ENCODE measurements at places on chromosomes 16 and 17. TPM values are rescaled to one million over a fixed set of nuclear protein-coding genes. Genes with fewer than 3 reads are reported as not detected.
A peak's percentile ranks its signal among the peaks of the same experiment; 100 is the strongest.

DNA sequence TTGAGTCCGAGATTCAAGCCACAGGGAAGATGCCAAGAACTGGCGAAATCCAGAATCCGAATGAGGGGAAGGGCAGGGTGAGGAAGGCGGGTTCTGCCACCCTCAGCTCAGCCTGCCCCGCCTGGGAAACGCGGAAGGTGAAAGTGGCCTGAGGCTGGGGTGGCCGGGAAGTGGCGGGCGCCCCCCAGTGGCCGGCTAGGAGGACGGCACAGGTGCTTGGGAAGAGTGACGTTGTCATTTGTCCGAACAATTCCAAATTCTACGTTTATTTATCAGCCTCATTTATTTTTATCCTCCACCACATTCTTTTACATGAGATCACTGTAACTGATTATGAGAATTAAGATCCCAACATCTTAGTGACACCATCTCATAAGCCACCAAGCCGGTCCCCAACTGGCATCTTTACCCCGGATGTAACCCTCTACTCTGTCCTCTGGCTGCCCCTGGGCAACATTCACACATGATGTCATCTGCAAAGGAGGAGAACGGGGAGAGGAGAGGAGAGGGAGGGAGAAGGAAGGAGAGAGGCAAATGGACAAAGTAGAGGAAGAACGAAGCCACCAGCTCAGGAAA, 21.3 kb downstream of the SRCIN1 start:
- peak; percentile 52 for DNase-seq
- no peaks in the 10 kb centered on the region for H3K36me3 ChIP-seq
- H3K27me3 ChIP-seq: peaks cover 21% of the 10 kb centered on the region
- no peak overlapping the region for H3K4me3 ChIP-seq
- H3K4me1 ChIP-seq: no peaks in the 10 kb centered on the region
- no peak overlapping the region for H3K27ac ChIP-seq

GRCh38 chr16:50301626-50302471, 35.5 kb downstream of the ADCY7 start:
- peaks cover 7% of the 10 kb centered on the region for H3K4me1 ChIP-seq
- H3K27me3 ChIP-seq: no peaks in the 10 kb centered on the region
- no peak overlapping the region for H3K27ac ChIP-seq
- H3K36me3 ChIP-seq: no peaks in the 10 kb centered on the region

DNA sequence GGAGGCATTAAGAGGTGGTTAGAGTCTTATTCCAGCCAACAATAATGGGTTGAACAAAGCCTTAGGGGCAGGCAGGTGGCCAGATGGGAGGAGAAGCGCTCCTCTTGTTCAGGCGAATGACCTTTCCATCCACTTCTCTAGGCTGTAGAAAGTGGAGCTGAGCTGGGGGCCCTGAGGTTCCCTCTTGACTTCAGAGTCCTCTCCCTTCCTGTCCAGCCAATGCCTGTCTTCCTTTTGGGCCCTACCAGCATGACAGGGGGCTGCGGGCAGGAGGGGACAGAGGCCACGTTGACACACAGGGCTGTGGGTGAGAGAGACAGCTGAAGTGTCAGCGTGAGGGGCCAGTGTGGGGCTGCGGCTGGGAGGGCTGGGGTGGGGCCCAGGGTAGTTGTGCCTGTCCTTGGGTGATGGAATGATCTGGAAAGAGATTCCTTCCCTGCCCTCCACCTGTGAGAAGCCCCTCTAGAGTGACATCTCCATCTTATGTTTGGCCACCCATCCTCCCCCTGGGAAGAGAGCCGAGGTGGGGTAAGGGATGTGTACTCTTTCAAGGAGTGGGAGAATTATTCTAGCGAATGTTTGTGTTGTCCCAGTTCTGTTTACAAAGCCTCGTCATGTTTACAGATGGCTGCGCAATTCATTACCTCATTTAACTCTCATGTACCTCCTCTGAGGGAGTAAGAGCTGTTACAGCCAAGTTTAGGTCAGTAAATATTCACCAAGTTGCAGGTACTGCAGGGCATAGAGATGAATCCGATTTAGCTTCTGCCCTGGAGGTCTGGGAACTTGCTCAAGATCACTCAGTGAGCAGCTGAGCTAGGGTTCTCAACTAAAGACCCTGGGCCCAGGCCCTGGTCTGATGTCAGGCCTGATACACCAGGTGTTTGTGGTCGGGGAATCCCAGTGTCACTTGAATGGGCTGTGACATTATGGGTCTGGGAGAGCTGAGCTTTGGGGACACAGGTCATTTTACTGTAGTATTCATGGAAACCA, 3.3 kb downstream of the ERBB2 start:
- no peak for DNase-seq
- H3K36me3 ChIP-seq: peaks cover 11% of the 10 kb centered on the region
- H3K27ac ChIP-seq: peak overlapping the region; percentile 62
- H3K4me3 ChIP-seq: no peak overlapping the region
- H3K4me1 ChIP-seq: peaks cover 3% of the 10 kb centered on the region
- no peaks in the 10 kb centered on the region for H3K27me3 ChIP-seq

- peak; percentile 31 for DNase-seq
- no peak overlapping the region for H3K4me3 ChIP-seq
- no peak overlapping the region for H3K27ac ChIP-seq
- H3K4me1 ChIP-seq: no peaks in the 10 kb centered on the region
- no peaks in the 10 kb centered on the region for H3K36me3 ChIP-seq
Observed at GRCh38 chr16:55444754-55445485, 34.1 kb upstream of the MMP2 start.

- H3K4me3 ChIP-seq: no peak overlapping the region
- no peak for DNase-seq
- H3K36me3 ChIP-seq: no peaks in the 10 kb centered on the region
- no peaks in the 10 kb centered on the region for H3K27me3 ChIP-seq
Observed at GRCh38 chr17:74087002-74087585, 116.4 kb upstream of the RPL38 start.

GRCh38 chr17:35496451-35497290, 40.8 kb downstream of the SLFN12L start:
- DNase-seq: no peak
- H3K27ac ChIP-seq: no peak overlapping the region
- H3K4me1 ChIP-seq: no peaks in the 10 kb centered on the region
- H3K4me3 ChIP-seq: no peak overlapping the region
- no peaks in the 10 kb centered on the region for H3K36me3 ChIP-seq
- H3K27me3 ChIP-seq: no peaks in the 10 kb centered on the region

- H3K27me3 ChIP-seq: peaks cover 3% of the 10 kb centered on the region
- H3K4me3 ChIP-seq: no peak overlapping the region
- no peaks in the 10 kb centered on the region for H3K4me1 ChIP-seq
- peaks cover 4% of the 10 kb centered on the region for H3K36me3 ChIP-seq
Observed at GRCh38 chr16:56356276-56357240, 68.8 kb downstream of the AMFR start.

DNA sequence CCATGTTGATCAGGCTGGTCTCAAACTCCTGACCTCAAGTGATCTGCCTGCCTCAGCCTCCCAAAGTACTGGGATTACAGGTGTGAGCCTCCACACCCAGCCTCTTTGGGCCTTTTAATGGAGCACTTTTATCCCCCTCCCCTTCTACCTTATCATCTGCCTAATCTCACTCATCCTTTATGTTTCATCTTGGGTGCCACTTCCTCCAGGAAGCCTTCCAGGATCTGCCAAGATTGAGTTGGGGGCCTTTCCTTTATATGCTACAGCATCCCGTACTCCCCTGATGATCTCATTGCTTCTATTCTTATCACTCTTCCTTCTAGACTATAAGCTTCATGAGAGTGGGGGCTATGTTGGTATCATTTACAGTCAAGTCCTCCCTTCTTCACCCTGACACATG, 192.8 kb upstream of the WSCD1 start:
- H3K36me3 ChIP-seq: no peaks in the 10 kb centered on the region
- no peak overlapping the region for H3K4me3 ChIP-seq
- H3K27ac ChIP-seq: no peak overlapping the region
- H3K4me1 ChIP-seq: no peaks in the 10 kb centered on the region
- no peaks in the 10 kb centered on the region for H3K27me3 ChIP-seq

DNA sequence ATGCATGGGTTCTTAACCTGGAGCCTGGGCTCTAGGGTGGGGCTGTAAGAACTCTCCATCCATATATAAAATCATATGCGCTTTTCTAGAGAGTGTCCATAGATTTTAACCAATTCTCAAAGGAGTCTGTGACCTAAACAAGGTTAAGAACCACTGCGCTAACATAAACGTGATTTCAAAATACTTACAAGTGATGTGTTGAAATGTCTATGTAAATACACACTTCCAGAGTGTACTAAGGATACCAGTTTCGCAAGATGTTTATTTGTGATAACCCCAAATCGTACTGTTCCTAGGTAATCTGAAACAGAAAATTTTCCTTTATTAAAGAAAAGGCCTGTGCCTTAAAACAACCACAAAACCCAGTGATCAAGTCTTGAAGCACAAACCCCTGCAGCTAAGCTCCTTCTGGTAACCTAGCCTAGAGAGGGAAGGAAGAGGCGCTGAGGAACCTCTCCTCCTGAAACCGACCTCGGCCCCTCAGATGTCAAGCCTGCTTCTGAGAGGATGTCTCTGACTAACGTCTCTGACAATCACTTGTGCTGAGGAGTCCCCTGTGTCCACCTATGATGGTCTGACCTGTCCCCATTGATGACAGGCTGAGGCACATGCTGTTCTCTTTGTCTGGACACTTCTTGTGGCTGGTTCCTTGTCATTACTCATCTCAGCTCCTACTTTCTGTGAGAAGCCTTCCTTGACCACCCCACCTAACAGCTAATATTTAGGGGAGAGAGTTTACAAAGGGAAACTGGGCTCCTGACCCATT, 32.2 kb downstream of the SNN start:
- H3K4me3 ChIP-seq: no peak overlapping the region
- peak; percentile 24 for DNase-seq
- H3K36me3 ChIP-seq: peaks cover 22% of the 10 kb centered on the region
- no peak overlapping the region for H3K27ac ChIP-seq

DNA sequence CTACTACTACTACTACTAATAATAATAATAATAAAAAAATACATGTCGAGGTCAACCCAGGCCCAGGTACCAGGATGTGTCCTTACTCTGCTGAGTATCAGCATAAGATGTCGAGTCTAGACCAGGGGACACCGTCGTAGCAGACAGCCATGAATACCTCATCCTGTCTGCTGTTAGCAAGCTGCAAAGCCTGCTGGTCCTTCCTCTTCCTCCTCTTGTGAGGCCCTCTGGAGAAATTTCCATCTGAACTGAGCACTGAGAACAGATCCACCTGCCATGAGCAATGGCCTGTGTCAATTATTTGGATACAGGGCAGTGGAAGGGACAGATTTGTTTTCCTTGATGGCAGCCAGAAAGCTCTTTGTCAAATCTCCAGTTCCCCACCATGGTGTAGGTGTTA, 168.5 kb downstream of the XYLT1 start:
- H3K36me3 ChIP-seq: no peaks in the 10 kb centered on the region
- H3K4me1 ChIP-seq: peaks cover 29% of the 10 kb centered on the region
- DNase-seq: no peak
- no peak overlapping the region for H3K4me3 ChIP-seq

- H3K4me3 ChIP-seq: peak overlapping the region; percentile 21
- peak overlapping the region; percentile 92 for H3K27ac ChIP-seq
- DNase-seq: peak; percentile 91
- H3K27me3 ChIP-seq: no peaks in the 10 kb centered on the region
- no peaks in the 10 kb centered on the region for H3K36me3 ChIP-seq
Observed at GRCh38 chr17:1487939-1488825, 4.3 kb downstream of the MYO1C start.

- no peaks in the 10 kb centered on the region for H3K36me3 ChIP-seq
- H3K27me3 ChIP-seq: no peaks in the 10 kb centered on the region
- H3K4me3 ChIP-seq: peak overlapping the region; percentile 78
- H3K4me1 ChIP-seq: peaks cover 22% of the 10 kb centered on the region
- H3K27ac ChIP-seq: peak overlapping the region; percentile 71
- peak; percentile 87 for DNase-seq
Observed at GRCh38 chr17:60135151-60135950, 14.4 kb upstream of the CA4 start.

DNA sequence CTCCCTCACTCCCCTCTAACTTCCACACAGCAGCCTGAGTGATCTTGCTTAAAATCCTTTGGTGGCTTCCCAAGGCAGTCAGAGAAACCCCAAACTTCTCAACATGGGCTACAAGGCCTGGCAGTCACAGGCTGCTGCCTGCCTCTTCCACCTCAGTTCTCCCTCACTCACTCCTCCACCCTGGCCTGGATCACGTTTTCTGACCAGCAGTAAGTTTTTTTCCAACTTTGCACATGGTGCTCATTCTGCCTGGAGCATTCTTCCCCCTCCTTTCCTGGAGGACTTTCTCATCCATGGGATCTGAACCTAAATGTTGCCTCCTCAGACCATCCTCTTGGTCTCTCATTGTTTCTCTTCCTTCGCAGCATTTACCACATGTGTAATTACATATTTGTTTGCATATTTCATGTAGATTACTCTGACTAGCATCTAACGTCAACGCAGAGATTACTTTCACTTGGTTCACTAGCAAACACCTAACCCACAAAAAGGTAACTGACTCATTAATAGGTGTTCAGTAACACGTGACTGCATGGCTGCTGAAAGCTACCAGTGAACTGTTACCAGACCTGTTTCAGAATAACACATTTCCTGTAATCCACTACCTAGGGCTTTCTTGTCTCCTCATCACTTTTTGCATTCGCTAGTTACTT, 17.1 kb downstream of the GNA13 start:
- H3K4me1 ChIP-seq: peaks cover 31% of the 10 kb centered on the region
- no peak overlapping the region for H3K4me3 ChIP-seq
- H3K27me3 ChIP-seq: no peaks in the 10 kb centered on the region
- DNase-seq: no peak
- H3K27ac ChIP-seq: peak overlapping the region; percentile 32
- H3K36me3 ChIP-seq: peaks cover 3% of the 10 kb centered on the region

- no peak overlapping the region for H3K4me3 ChIP-seq
- no peak for DNase-seq
- no peaks in the 10 kb centered on the region for H3K4me1 ChIP-seq
- no peaks in the 10 kb centered on the region for H3K27me3 ChIP-seq
Observed at GRCh38 chr17:47739150-47739549, 6.1 kb downstream of the TBX21 start.

DNA sequence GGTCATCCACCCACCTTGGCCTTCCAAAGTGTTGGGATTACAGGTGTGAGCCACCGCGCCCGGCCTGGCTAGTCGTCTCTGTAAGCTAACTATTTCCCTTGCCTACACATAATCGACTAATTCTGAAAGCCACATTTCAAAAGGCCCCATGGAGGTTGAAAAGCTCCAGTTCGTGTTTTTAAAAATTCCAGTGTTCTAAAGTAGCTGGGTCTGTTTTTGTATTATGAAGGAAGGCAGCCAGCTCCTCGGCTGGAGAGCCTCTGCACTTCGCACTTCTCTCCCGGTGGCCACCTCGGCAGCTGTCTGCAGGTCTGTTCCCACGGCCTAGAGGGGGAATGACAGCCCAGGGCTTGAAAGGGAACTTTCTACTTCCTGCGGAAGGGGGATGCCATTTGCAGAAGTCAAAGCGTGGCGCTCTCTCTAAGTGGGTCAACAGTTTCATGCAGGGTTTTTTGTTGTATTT, 16.9 kb downstream of the HASPIN start:
- no peaks in the 10 kb centered on the region for H3K36me3 ChIP-seq
- no peak overlapping the region for H3K4me3 ChIP-seq
- peak; percentile 15 for DNase-seq
- H3K27me3 ChIP-seq: no peaks in the 10 kb centered on the region
- H3K4me1 ChIP-seq: peaks cover 7% of the 10 kb centered on the region

- H3K27me3 ChIP-seq: no peaks in the 10 kb centered on the region
- H3K36me3 ChIP-seq: no peaks in the 10 kb centered on the region
- H3K4me1 ChIP-seq: no peaks in the 10 kb centered on the region
- no peak for DNase-seq
- H3K4me3 ChIP-seq: no peak overlapping the region
- H3K27ac ChIP-seq: no peak overlapping the region
Observed at GRCh38 chr16:5851393-5851982, 753.9 kb upstream of the EEF2KMT start.

The MMP28 gene
- total RNA-seq: 30.5 TPM

The PRSS22 gene
- 11.5 TPM for total RNA-seq

The RNPS1 gene
- total RNA-seq: 92.0 TPM

The CDC6 gene
- total RNA-seq: 5.7 TPM

The MGAT5B gene
- total RNA-seq: 0.28 TPM

The C17orf50 gene
- total RNA-seq: 0.40 TPM

The GPR179 gene
- 0.17 TPM for total RNA-seq

The KRT25 gene
- total RNA-seq: not detected

The P2RX1 gene
- total RNA-seq: 16.4 TPM

The PRSS36 gene
- total RNA-seq: 0.43 TPM

All from lung (tissue), 17 donors.